ENCODE measurements at places on chromosomes 4 and X. TPM values are rescaled to one million over a fixed set of nuclear protein-coding genes. Genes with fewer than 3 reads are reported as not detected.

F8A2 gene
- not detected for total RNA-seq

LPAR4 gene
- 1.6 TPM for total RNA-seq

TBX22 gene
- total RNA-seq = 0.05 TPM

SPP1 gene
- 44.2 TPM for total RNA-seq

APLN gene
- total RNA-seq = 0.90 TPM

PABPC1L2A gene
- not detected for total RNA-seq

ACOX3 gene
- total RNA-seq = 8.7 TPM

ESX1 gene
- 0.05 TPM for total RNA-seq

PPP1R2C gene
- total RNA-seq = not detected

RLIM gene
- 25.3 TPM for total RNA-seq

TMSB15A gene
- total RNA-seq = 6.1 TPM

TMEM154 gene
- total RNA-seq = 5.5 TPM

GAGE12H gene
- not detected for total RNA-seq

Measured in thymus (tissue), 14 donors.